Activated T-helper 17 cell treated with anti-CD3 and anti-CD28 coated beads, Interleukin-2, amount 50 U/mL, for 72 hours (primary cell): ENCODE measurements at places on chromosomes 1 and 21. TPM values are rescaled to one million over a fixed set of nuclear protein-coding genes. Genes with fewer than 3 reads are reported as not detected.

DNA sequence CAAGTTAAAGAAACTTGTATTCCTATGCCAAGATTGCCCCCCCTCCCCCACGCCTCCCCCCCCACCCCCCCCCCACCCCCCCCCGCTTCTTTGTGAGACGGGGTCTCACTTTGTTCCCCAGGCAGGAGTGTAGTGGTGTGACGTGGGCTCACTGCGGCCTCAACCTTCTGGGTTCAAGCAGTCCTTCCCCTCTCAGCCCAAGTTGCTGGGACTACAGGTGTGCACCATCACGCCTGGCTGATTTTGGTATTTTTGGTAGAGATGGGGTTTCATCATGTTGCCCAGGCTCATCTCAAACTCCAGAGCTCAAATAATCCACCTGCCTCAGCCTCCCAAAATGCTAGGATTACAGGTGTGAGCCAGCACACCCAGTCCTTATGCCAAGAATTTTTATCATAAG is 136.6 kb downstream of the POU2F1 start:
- ATAC-seq: no peak
- H3K4me3 ChIP-seq: no peak overlapping the region
- H3K27me3 ChIP-seq: no peaks in the 10 kb centered on the region
- no peak overlapping the region for H3K27ac ChIP-seq
- H3K4me1 ChIP-seq: peaks cover 7% of the 10 kb centered on the region

LCK gene
- total RNA-seq: 323 TPM

DNA sequence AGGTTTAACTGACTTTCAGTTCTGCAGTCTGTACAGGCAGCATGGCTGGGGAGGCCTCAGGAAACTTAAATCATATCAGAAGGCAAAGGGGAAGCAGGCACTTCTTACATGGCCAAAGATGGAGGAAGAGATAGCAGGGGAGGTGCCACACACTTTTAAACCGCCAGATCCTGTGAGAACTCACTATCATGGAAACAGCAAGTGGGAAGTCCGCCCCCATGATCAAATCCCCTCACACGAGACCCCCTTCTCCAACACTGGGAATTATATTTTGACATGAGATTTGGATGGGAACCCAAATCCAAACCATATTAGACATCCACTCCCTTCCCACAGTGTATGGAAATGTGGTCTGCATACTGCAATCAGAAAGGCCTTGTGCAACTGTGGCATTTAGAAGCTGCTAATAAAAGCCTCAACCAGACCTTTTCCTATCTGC is 148.2 kb downstream of the FCRL5 start:
- no peak for ATAC-seq
- H3K4me1 ChIP-seq: no peaks in the 10 kb centered on the region
- no peak overlapping the region for H3K27ac ChIP-seq
- H3K27me3 ChIP-seq: peaks cover 32% of the 10 kb centered on the region

CPLANE2 gene
- total RNA-seq: 7.5 TPM

DNA sequence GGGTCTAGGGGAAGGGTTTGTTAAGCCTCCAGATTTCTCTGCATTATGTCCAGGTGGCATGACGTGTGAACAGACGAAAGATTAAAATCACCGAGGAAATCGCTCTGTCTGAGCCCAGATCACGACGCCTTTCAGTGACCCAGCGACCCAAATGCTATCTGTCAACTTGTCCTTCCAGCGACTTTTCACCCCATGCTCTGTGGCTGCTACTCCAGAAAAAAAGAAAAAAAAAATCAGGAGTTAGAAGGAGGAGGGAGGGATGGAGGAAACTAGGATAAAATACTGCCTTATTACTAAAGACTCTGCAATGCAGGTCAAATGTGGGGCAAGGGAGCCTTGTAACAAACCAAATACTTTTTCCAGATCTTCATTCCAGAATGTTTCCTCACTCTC is 352.0 kb downstream of the NUF2 start:
- H3K27me3 ChIP-seq: no peaks in the 10 kb centered on the region
- H3K27ac ChIP-seq: no peak overlapping the region
- H3K36me3 ChIP-seq: no peaks in the 10 kb centered on the region
- no peak overlapping the region for H3K4me3 ChIP-seq

GRCh38 chr1:26180010-26180506 is 2.8 kb downstream of the CNKSR1 start:
- H3K36me3 ChIP-seq: no peaks in the 10 kb centered on the region
- H3K4me1 ChIP-seq: no peaks in the 10 kb centered on the region
- H3K27ac ChIP-seq: no peak overlapping the region
- no peak for ATAC-seq
- H3K27me3 ChIP-seq: no peaks in the 10 kb centered on the region
- H3K4me3 ChIP-seq: no peak overlapping the region

DNA sequence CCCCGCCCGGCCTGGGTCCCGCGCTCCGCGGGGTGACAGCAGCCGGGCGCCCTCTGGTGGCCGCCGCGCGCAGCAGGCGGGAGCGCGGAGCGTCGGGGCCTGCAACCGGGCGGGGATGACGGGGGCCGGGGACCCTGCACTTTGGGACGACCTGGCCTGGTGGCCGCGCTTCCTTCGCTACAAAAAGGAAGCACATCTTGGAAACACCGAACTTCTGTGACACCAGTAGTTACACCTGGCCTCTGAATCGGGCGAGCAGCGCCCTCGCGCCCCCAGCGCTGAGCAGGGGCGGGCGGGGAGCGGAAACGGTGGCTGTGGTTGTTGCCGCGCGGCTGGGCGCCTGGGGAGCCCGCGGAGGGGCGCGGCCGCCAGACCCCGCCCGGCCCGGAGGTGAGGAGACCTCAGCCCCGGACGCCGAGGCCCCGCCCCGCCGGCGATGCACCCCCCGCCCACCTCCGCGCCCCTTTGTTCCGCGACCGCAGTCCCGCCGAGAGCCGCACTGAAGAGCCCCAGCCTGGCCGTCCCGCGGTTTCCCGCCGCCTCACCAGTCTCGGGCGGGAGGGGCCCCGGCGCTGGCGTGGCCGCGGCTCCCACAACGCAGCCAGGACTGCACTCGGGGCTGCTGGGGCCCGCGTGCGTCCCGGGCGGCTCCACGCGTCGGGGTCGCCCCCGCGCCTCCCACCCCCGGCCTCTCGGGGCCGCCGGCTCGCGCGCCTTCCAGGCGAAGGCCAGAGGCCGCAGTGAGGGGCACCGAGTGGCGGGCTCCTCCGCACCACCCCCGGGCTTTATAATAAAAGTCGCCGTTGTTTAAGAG is 59.3 kb downstream of the H3-3A start:
- peak; percentile 83 for ATAC-seq
- peaks cover 9% of the 10 kb centered on the region for H3K4me1 ChIP-seq
- H3K27ac ChIP-seq: no peak overlapping the region
- H3K4me3 ChIP-seq: peak overlapping the region; percentile 78
- no peaks in the 10 kb centered on the region for H3K36me3 ChIP-seq

- H3K4me3 ChIP-seq: no peak overlapping the region
- H3K4me1 ChIP-seq: peaks cover 16% of the 10 kb centered on the region
These were observed 23.0 kb downstream of the DPH5 start for GRCh38 chr1:101002551-101002950.

TENT5C gene
- 30.2 TPM for total RNA-seq

HS2ST1 gene
- 18.5 TPM for total RNA-seq

DNA sequence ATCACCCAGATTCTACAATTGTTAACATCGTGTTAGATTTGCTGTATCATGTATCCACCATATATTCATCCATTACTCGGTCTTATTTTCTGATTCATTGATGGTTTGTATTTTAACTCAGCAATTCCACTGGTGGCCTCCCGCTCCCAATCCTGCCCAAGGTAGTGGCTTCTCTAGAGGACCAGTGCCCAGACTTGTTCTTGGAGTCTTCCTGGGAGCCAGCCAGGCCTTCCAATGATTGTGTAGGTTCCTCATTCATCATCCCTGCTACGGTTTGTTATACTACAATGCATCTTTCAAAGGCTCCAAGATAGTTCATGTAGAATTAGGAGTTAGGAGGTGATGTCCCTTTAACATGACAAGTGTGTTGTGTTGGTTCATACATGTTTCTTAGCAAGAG is 451.1 kb downstream of the SETD4 start:
- H3K4me1 ChIP-seq: no peaks in the 10 kb centered on the region
- ATAC-seq: no peak
- no peak overlapping the region for H3K4me3 ChIP-seq

TIAM1 gene
- total RNA-seq: 23.4 TPM

DNA sequence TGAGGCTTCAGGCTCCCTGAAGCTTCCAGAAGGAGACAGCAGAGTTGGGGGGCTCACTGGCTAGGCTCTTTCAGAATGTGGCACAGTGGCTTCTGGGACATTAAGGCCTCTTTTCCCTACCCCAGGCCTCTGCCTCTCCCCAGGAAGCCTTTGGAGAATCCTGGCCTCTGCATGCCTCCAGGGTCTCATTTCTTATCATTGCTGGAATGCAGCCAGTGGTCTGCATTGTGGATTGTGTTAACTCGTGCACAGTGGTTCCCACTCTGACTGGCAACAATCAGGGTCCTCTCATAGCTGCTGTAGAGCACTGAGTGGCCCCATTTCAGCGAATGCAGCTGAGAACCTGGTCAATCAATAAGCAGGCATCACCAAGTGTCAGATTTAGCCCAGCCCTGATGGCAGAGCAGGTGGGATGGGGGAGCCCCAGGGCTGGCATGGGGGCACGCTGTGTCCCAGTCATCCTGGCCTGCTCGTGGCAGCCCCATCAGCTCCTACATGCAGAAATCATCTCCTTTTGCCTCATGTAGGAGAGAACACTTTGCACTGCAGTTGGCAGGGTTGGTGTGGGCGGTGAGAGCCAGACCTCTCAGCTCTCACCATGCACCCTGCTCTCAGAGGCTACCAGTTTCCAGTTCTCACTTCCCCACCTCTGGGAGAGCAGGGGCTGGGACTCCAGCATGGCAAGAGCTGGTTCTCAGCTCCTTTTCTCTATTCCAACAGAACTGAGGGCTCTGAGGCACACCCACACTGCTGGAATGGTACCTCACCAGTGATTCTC is 13.4 kb downstream of the ADORA1 start:
- H3K27ac ChIP-seq: no peak overlapping the region
- H3K36me3 ChIP-seq: no peaks in the 10 kb centered on the region
- no peak overlapping the region for H3K4me3 ChIP-seq
- peaks cover 8% of the 10 kb centered on the region for H3K27me3 ChIP-seq
- no peak for ATAC-seq
- H3K4me1 ChIP-seq: no peaks in the 10 kb centered on the region

- ATAC-seq: peak; percentile 40
- H3K4me3 ChIP-seq: no peak overlapping the region
- no peak overlapping the region for H3K27ac ChIP-seq
- no peaks in the 10 kb centered on the region for H3K27me3 ChIP-seq
- no peaks in the 10 kb centered on the region for H3K36me3 ChIP-seq
- H3K4me1 ChIP-seq: no peaks in the 10 kb centered on the region
These were observed 11.6 kb upstream of the TNFSF18 start for GRCh38 chr1:173062150-173062938.

PRRC2C gene
- 242 TPM for total RNA-seq

CITED4 gene
- total RNA-seq: 3.7 TPM

- H3K4me1 ChIP-seq: no peaks in the 10 kb centered on the region
- peaks cover 9% of the 10 kb centered on the region for H3K27me3 ChIP-seq
- no peak for ATAC-seq
- H3K4me3 ChIP-seq: no peak overlapping the region
These were observed 34.2 kb upstream of the TMEM125 start for GRCh38 chr1:43235451-43236121.

MTARC1 gene
- total RNA-seq: not detected

PARK7 gene
- 416 TPM for total RNA-seq

- peaks cover 17% of the 10 kb centered on the region for H3K4me1 ChIP-seq
- no peaks in the 10 kb centered on the region for H3K27me3 ChIP-seq
- H3K36me3 ChIP-seq: peaks cover 43% of the 10 kb centered on the region
- peak overlapping the region; percentile 98 for H3K27ac ChIP-seq
These were observed 755 bp upstream of the THRAP3 start for GRCh38 chr1:36223381-36223995.

COL6A1 gene
- total RNA-seq: 2.0 TPM

GRCh38 chr21:46181436-46181835 is 2.8 kb downstream of the SPATC1L start:
- no peaks in the 10 kb centered on the region for H3K36me3 ChIP-seq
- no peak overlapping the region for H3K27ac ChIP-seq
- ATAC-seq: no peak
- no peak overlapping the region for H3K4me3 ChIP-seq

INAVA gene
- 0.19 TPM for total RNA-seq

- H3K36me3 ChIP-seq: no peaks in the 10 kb centered on the region
- no peak overlapping the region for H3K27ac ChIP-seq
- H3K27me3 ChIP-seq: no peaks in the 10 kb centered on the region
These were observed 2.4 kb downstream of the TNFSF4 start for GRCh38 chr1:173204693-173205092.

- peak overlapping the region; percentile 67 for H3K4me3 ChIP-seq
- no peak overlapping the region for H3K27ac ChIP-seq
- H3K36me3 ChIP-seq: no peaks in the 10 kb centered on the region
- ATAC-seq: no peak
- peaks cover 17% of the 10 kb centered on the region for H3K4me1 ChIP-seq
These were observed 1.1 kb upstream of the TRIM62 start for GRCh38 chr1:33182896-33183295.

- no peaks in the 10 kb centered on the region for H3K4me1 ChIP-seq
- H3K27me3 ChIP-seq: peaks cover 41% of the 10 kb centered on the region
- H3K27ac ChIP-seq: no peak overlapping the region
- no peak for ATAC-seq
- no peaks in the 10 kb centered on the region for H3K36me3 ChIP-seq
These were observed 83.8 kb downstream of the PRKAA2 start for GRCh38 chr1:56728964-56729363.

SLAMF8 gene
- 1.2 TPM for total RNA-seq

DNA sequence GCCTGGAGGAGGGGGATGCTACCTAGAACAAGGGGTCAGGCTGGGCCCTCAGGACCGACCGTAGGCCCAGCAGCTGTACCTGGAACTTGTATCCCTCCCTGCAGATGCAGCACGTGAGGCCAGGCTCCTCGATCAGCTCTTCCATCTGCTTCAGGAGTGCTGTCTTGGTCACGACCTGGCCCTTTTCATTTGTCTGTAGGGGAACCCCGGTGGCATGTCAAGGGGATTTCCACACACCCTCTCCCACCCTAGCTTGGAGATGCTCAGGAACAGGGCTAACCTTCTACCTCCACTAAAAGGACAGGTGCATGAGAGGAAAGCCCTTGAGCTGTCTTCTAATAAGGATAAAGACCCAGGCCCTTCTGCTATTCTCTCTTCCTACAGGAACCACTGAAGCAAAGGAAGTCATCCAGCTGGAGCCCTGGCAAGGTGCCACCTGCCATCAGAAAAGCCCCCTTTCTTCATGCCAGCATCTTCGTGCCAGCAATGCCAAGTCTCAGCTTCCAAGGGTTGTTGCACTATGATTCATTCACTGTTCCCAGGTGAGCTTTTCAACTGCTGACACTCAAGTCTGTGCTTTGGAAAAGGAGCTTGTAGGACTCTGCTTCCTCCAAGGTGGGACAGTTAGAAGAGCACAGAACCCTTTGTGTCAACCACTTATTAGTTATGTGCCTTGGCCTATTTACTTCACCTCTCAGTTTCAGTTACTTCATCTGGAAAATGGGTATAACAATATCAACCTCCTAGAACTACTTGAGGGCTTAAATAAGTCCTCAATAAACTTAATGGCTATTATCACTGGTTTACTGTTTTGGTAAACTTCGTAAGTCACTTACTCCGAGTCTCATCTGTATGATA is 122.1 kb downstream of the UBR4 start:
- H3K4me1 ChIP-seq: peaks cover 18% of the 10 kb centered on the region
- H3K27ac ChIP-seq: peak overlapping the region; percentile 90
- ATAC-seq: peak; percentile 48
- no peaks in the 10 kb centered on the region for H3K27me3 ChIP-seq
- H3K36me3 ChIP-seq: peaks cover 98% of the 10 kb centered on the region

GRCh38 chr1:53281133-53281532 is 42.8 kb upstream of the MAGOH start:
- no peaks in the 10 kb centered on the region for H3K27me3 ChIP-seq
- no peaks in the 10 kb centered on the region for H3K4me1 ChIP-seq
- H3K36me3 ChIP-seq: peaks cover 37% of the 10 kb centered on the region
- no peak for ATAC-seq

- no peak overlapping the region for H3K4me3 ChIP-seq
- H3K4me1 ChIP-seq: no peaks in the 10 kb centered on the region
- ATAC-seq: no peak
These were observed 37.8 kb upstream of the C8B start for GRCh38 chr1:57003398-57004139.
